ENCODE measurements at places on chromosomes 7 and 10. TPM values are rescaled to one million over a fixed set of nuclear protein-coding genes. Genes with fewer than 3 reads are reported as not detected.

GRCh38 chr10:91672021-91672608 is 39.2 kb upstream of the PPP1R3C start:
- H3K27me3 ChIP-seq = no peaks in the 10 kb centered on the region
- H3K4me3 ChIP-seq = no peak overlapping the region
- no peaks in the 10 kb centered on the region for H3K4me1 ChIP-seq
- H3K27ac ChIP-seq = no peak overlapping the region

DNA sequence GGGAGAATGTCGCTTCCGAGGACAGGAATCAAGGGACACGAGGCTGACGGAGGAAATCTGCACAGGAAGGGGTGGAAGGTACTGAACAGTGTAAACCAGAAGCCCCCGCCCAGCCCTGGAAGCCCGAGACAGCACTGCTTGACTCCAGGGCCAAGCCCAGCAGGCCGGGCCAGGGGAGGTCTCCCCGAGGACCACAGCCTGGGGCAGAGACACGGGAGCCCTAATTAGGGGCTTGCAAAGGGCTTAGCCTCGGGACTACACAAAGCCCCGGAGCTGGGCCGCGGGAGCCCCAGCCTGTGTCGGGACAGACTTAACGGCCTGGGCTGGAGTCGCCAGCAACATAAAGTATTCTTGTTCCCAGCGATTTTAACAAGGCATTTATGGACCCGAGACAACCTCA is 50.8 kb downstream of the OAT start:
- no peaks in the 10 kb centered on the region for H3K4me1 ChIP-seq
- no peak overlapping the region for H3K4me3 ChIP-seq
- no peak overlapping the region for H3K27ac ChIP-seq

- H3K4me3 ChIP-seq = no peak overlapping the region
- no peak for DNase-seq
These were observed 1133.4 kb downstream of the XPNPEP1 start for GRCh38 chr10:108789919-108790318.

- no peak overlapping the region for H3K27ac ChIP-seq
- no peak for DNase-seq
- no peaks in the 10 kb centered on the region for H3K36me3 ChIP-seq
- H3K4me1 ChIP-seq = no peaks in the 10 kb centered on the region
These were observed 112.2 kb downstream of the EXOC4 start for GRCh38 chr7:133364959-133365690.

DNA sequence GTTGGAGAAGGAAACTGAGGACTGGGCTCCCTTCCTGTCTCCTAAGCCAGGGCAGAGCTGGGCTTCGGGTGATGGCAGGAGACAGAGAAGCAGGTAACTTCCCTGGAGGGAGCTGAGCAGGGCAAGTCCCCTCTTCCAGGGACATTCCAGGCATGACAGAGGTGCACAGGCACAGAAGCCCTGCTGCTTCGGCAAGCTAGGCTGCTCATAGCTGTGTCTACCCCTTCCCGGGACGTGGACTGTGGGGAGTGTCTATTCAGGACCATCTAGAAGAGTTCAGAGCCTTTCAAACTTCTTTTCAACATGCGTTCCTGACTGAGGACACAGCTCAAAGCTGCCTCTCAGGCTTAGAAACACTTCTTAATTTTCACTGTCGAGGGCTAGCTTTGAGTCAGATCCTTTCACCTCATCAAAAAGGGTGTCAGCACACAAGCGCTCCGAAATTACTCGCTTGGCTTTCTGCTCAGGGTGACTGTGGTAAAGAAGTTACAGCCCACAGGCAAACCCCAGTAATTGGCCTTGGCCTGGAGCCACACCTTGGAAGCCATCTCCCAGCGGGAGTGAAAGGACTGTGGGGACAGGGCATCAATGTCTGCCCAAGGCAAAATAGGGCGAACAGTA is 63.7 kb upstream of the STEAP1B start:
- no peak for DNase-seq
- H3K4me3 ChIP-seq = no peak overlapping the region
- H3K36me3 ChIP-seq = no peaks in the 10 kb centered on the region

GRCh38 chr7:144519925-144520324 is 116.4 kb upstream of the NOBOX start:
- H3K27me3 ChIP-seq = no peaks in the 10 kb centered on the region
- no peaks in the 10 kb centered on the region for H3K36me3 ChIP-seq
- no peaks in the 10 kb centered on the region for H3K4me1 ChIP-seq
- no peak for DNase-seq
- no peak overlapping the region for H3K4me3 ChIP-seq

GRCh38 chr10:133324198-133324792 is 12.4 kb downstream of the CALY start:
- H3K27ac ChIP-seq = no peak overlapping the region
- H3K4me1 ChIP-seq = peaks cover 7% of the 10 kb centered on the region
- no peak overlapping the region for H3K4me3 ChIP-seq

- H3K4me1 ChIP-seq = no peaks in the 10 kb centered on the region
- H3K36me3 ChIP-seq = no peaks in the 10 kb centered on the region
- H3K4me3 ChIP-seq = no peak overlapping the region
- no peak overlapping the region for H3K27ac ChIP-seq
- H3K27me3 ChIP-seq = no peaks in the 10 kb centered on the region
These were observed 28.3 kb downstream of the CNOT4 start for GRCh38 chr7:135481598-135481979.

DNA sequence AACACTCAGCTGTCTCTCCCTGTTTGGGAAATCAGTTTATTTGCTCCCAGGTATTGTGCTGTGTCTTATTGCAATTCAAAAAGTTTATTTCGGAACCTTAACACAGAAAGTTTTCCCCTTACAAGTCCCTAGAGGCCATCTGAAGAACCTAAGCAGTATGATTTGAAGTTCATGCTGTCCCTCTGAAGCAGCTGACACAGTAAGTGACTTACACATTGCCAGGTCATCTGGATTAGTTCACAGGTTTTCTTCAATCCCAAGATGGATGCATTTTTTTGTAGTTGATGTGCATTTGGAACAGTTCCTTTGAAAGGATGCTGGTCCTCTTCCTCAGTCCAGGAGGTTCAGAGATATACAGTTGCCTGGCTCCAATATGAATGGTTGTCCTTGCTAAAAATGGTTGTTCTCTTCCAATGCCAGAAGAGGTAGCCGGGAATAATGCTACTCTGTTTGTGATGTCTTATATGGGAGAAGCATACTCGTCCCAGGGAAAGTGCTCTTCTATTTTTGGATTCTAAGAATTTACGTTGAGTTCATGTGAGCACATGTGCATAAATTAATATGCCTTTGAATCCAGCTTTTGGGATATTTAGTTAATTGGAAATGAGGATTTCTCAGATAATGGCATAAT is 183.5 kb upstream of the PHYHIPL start:
- H3K4me3 ChIP-seq = no peak overlapping the region
- no peak overlapping the region for H3K27ac ChIP-seq
- DNase-seq = no peak
- no peaks in the 10 kb centered on the region for H3K36me3 ChIP-seq

- no peaks in the 10 kb centered on the region for H3K36me3 ChIP-seq
- H3K4me1 ChIP-seq = no peaks in the 10 kb centered on the region
- no peak overlapping the region for H3K27ac ChIP-seq
- H3K27me3 ChIP-seq = no peaks in the 10 kb centered on the region
These were observed 54.6 kb downstream of the VSTM2A start for GRCh38 chr7:54596747-54597146.

DNA sequence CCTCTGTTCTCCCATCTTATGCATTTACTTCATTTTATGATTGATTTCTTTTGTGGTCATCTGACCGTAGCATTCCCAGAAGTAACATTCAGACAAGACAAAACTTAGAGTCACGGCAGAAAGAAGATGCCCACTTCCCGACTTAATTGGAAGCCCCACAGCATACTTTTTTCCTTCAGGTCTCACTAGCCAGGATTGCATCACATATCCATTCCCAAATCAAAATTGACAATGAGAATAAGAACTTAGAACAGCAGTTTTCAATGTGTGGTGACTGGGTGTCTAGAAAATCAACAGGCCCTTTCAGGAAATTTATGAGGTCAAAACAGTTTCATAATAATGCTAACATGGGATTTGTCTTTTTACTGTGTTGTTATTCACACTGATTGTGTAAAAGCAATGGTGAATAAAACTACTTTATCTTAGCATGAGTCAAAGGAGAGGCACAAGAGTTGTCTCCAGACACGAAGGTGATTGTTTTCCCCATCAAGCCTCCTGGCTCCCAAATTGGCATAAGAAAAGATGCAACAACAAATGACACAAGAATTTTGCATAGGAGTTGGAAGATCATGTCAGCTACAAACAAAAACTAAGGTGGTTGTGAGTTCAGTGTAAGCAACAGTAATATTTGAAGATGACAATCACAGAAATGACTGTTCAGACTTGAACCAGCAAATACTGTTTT is 493.9 kb downstream of the HTR7 start:
- H3K27ac ChIP-seq = no peak overlapping the region
- no peak overlapping the region for H3K4me3 ChIP-seq
- no peaks in the 10 kb centered on the region for H3K27me3 ChIP-seq
- no peak for DNase-seq

DNA sequence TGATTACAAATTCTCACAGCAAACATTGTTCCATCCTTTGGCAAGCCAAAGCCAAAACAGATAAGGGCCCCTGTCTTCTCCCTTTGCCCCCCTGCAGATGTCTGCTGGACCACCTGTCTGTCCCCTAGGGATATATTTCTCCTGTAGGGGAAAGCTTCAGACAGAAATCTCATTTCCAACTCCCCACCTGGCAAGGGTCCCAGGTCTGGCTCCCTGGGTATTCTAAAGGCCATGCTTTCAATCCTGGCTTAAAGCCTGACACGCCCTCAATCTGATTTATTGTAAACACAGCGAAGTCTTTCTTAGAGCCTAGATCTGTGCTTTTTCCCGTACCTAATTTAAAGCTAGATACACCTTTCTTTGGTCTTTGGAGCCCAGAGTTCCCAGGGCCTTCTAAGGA is 66.1 kb downstream of the KCNMA1 start:
- no peaks in the 10 kb centered on the region for H3K4me1 ChIP-seq
- H3K27ac ChIP-seq = no peak overlapping the region
- H3K4me3 ChIP-seq = no peak overlapping the region
- DNase-seq = no peak
- H3K27me3 ChIP-seq = no peaks in the 10 kb centered on the region

DNA sequence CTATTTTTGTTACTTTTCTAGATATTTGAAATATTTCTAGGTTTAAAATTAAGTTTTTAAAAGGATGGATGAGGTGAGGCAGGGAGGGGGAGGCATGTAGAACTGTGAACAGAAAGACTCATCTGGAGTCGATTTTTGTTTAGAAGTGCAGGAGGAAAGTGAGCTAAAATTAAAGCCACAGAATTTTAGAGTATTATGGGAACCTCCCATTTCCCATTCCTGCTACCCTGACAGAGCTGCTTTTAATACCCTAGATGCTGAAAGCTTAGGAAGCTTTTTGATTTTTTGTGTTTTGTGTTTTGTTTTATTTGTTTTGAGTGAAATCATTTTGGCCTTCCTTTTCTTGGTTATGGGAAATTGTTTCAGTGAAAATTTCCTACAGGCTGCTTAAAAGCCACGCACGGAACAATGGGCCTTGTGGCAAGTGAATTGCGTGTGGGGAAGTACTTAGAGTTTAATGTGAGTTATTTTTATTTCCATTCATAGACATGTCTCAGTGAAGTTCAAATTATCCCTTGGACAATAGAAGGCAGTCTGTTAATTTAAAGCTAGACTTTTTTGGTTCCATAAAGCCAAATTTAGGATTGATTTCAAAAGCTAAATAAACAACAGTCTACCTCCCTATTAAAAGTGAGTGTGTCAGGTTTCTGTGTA is 102.0 kb upstream of the HDAC9 start:
- no peak overlapping the region for H3K27ac ChIP-seq
- no peaks in the 10 kb centered on the region for H3K4me1 ChIP-seq
- DNase-seq = no peak
- no peaks in the 10 kb centered on the region for H3K36me3 ChIP-seq
- no peaks in the 10 kb centered on the region for H3K27me3 ChIP-seq

DNA sequence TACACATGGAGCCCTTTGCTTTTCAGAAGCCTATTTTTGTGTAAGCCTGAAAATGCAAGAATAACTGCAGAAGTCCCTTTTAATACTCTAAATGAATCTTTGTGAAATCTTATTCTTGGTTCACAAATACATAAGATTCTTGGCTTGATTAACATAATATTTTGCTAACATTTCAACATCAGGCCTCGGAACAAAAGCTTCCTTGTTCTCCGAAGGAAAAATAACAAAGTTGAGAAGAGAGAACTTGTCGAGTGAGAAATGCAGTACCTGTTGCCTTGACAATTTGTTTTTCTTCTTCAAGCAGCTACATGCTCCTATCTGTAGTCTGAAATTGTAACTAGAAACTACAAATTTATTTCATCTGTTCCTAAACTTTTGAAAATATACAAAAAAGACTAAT is 8.5 kb downstream of the NT5C2 start:
- no peak overlapping the region for H3K4me3 ChIP-seq
- H3K36me3 ChIP-seq = no peaks in the 10 kb centered on the region
- H3K27ac ChIP-seq = no peak overlapping the region
- no peak for DNase-seq
- no peaks in the 10 kb centered on the region for H3K27me3 ChIP-seq

- H3K36me3 ChIP-seq = no peaks in the 10 kb centered on the region
- no peak for DNase-seq
- H3K4me3 ChIP-seq = no peak overlapping the region
These were observed 59.1 kb downstream of the HGF start for GRCh38 chr7:81710751-81711150.

DNA sequence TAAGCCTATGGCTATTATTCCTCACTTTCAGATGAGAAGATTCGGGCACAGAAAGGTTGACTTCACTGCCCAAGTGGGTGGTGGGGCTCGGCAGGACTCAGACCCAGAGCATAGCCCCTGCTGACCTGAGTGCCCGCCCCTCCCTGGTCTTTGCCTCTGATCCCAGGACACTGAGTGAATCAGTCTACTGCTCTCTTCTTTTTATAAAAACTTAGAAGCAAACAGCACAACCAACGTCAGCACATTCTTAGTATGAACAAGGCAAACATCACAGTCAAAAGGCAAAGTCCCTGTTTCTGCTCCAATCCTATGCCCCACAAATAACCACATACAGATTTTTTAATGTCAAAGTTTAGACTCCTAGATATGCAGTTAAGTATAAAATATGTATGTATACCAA is 237.8 kb downstream of the ZMYND11 start:
- H3K36me3 ChIP-seq = no peaks in the 10 kb centered on the region
- H3K27me3 ChIP-seq = no peaks in the 10 kb centered on the region
- DNase-seq = no peak

DNA sequence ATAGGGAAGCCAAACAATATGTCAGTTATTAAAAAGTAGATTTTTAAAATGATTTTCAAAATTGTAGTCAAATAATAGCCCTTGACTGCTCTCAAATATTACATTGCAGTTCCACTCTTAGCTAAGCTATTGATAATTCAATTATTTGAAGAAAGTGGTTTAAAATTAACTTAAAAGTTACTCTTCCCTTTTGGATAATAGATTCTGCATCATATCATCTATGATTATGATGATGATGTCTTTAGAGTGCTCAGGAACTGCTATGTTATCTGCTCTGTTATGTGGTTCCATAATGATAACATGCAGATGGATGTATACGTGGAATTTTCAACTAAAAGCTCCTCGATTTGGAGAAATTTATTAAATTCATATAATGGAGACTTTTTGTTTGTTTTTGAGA is 110.0 kb downstream of the ADAM22 start:
- no peak for DNase-seq
- H3K4me3 ChIP-seq = no peak overlapping the region
- no peaks in the 10 kb centered on the region for H3K27me3 ChIP-seq
- no peaks in the 10 kb centered on the region for H3K4me1 ChIP-seq

The LRRC17 gene
- total RNA-seq = 60.4 TPM

The SH2D4B gene
- total RNA-seq = not detected

The UCN3 gene
- not detected for total RNA-seq

The ZNF503 gene
- 58.4 TPM for total RNA-seq

The ICA1 gene
- total RNA-seq = 4.7 TPM

The ACSL5 gene
- 21.7 TPM for total RNA-seq

The CPA1 gene
- 5.5 TPM for total RNA-seq

The FRAT1 gene
- 7.0 TPM for total RNA-seq

The ANKRD30A gene
- not detected for total RNA-seq

Measured in ovary (tissue), 10 donors.